Activated CD4-positive, CD25-positive, alpha-beta regulatory T cell (primary cell): ENCODE measurements at places on chromosomes 13 and 19.

DNA sequence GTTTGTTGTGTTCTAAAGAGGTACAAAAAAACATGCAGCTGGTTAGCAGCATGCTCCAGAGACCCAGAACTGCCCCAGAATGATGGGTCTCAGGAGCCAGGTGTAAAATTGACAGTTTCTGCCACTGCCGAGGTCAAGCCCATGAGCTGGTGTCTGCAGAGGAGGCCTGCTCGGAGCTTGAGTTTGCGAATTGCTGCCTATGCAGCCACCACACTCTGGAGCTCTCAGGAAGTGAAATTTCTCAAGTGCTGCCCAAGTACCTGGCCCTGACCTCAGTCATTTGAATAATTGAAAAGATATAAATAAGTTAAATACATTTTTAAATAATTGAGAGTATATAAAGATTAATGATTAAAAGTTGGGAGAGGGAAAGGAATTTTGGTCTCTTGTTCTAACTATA lies 66.4 kb downstream of the ZAR1L start:
- no peak for DNase-seq

- no peak for DNase-seq
Observed at GRCh38 chr19:5607318-5608275, 15.0 kb downstream of the SAFB2 start.

DNA sequence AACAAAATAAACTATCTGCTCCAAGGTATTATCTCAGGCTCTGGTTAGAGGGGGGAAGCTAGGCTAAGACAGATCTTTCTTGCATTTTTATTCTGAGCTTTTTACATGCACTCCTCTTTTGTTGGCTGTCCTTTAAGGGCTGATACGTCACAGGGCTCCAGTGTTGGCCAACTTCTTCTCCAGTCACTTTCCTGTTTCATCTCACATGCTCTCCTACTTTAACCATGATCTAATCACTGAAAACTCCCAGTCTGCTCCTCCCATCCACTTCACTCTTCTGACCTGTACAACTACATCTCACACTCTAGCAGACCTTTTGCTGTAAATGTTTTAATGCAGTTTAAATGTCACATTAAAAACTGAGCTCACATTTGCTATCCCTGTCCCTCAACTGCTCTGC lies 510.0 kb upstream of the KLF12 start:
- no peak for DNase-seq

DNA sequence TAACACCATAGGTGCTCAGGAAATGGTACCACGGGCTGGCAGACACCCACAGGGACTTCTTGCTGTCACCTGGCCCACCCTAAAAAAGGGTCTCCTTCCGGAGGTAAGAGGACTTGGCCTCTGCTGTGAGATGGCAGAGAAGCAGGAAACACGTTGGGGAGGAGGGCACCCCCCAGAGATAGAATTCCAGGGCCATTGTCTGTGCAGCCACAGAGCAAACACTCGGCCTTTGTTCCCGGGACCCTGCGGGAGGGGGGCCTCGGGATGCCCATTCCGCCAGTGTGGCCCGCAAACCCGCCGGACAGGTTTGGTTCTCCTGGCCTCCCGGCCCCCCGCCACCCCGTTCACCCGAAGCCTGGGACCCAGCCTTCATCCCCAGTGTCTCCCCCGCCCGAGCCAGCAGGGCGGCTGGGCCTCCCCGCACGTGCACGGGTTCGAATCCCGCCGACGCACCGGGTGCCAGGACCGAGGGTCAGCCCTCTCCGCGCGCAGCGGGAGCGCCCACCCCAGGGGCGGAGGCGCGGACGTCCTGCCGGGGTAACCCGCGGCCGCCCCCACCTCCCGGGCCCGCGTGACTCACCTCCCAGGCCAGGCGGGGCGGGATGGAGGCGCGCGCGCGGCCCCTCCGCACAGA lies 714 bp downstream of the PLPP2 start:
- DNase-seq: peak; percentile 15

DNA sequence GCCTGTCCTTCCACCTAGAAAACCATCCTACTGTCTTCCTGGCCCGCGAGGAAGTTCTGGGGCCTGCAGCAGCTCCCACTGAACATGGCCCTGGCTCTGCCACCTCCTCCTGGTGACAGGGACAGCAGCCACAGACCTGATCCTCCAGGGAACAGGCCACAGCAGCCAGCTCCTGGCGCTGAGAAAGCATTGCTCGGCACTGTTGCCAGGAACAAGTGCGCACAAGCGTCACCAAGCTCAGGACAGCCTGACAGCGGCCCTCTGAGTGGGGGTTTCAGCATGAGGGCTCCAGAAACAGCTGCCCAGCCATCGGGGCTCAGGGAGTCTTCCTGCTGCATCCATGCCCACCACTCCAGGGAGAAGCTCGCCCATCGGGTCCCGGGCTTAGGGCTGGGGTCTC lies 21.9 kb downstream of the AP3D1 start:
- no peak for DNase-seq

- DNase-seq: no peak
Observed at GRCh38 chr13:20570517-20570916, 3.6 kb downstream of the IFT88 start.

DNA sequence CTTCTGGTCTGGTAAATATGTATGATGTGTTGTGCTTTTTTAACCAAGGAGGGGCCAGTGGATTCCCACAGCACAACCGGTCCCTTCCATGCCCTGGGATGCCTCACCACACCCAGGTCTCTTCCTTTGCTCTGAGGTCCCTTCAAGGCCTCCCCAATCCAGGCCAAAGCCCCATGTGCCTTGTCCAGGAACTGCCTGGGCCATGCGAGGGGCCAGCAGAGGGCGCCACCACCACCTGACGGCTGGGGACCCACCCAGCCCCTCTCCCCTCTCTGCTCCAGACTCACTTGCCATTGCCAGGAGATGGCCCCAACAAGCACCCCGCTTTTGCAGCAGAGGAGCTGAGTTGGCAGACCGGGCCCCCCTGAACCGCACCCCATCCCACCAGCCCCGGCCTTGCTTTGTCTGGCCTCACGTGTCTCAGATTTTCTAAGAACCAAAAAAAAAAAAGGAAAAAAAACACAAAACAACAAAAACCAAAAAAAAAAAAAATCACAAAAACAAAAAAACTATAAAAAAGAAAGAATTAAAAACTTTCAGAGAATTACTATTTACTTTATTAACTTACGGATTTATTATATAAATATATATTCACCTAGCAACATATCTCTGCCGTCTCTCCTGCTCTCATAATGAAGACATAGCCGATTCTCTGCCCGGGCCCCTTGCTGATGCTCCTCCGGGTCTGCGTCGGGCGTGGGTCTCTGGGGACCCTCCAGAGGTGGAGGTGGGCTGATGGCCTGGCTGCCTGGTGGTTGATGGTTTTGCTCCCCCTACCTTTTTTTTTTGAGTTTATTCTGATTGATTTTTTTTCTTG lies 14.4 kb downstream of the CAPN12 start:
- DNase-seq: peak; percentile 71

GRCh38 chr13:79799059-79799867 lies 318.3 kb downstream of the NDFIP2 start:
- DNase-seq: no peak

DNA sequence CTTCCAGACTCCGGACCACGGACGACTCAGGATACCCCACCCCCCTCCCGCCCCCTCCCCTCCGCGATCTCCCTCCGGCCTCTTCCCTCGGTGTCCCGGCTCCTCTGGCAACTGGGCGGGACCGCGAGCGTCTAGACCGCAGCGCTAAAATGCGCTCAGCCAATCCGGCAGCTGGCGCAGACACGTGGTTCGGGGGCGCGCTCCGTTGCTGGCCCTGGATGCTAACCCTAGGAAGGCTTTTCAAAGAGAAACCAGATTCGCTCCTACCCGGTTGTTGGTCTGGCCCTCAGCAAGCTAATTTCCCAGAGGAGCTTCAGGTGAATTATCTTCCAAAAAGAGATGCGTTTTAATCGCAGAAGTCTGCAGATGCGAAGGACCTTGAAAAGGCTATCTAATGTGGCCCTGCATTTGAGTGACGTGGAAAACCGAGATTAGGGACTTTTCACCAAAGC lies at the start of gene DZIP1:
Gene DZIP1 (minus strand): TSS at position 106 of the 452 bp plus-strand sequence. CDS start 2,677 bp downstream, outside the sequence.
- DNase-seq: no peak

GRCh38 chr13:24313439-24313838 lies 4.1 kb downstream of the C1QTNF9 start:
- DNase-seq: no peak

DNA sequence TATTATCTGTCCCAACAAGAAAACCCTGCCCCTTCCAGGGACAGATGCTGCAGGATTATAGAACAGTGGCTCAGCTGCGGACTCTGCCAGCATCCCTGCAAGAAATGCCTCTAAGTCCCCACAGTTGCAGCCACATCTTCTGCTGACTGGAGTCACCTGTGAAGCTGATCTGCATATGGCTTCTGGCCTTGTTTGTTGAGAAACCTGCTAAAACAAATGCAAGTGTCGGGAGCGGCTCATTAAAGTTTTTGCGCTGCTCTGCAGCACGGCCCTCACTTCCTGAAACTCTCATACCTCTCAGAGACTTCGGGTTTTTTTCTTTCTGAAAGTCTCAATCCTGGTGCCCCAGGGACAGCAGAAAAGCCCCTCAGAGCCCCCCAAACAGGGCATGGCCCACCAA lies 725.0 kb downstream of the UQCRFS1 start:
- no peak for DNase-seq

DNA sequence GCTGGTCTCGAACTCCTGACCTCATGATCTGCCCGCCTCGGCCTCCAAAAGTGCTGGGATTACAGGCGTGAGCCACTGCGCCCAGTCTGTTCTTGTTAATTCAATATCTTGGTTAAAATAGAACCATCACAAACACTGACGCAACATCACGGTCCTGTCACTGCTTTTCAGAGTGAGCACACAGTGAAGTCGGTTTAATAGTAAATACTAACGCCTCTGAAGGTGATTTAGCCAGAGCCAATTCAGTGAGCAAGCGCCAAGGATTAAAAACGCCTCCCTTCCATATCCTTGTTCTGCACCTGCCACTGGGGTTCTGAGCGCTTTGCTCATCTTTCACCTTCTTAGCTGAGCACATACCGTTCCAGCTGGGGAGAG lies 30.3 kb downstream of the LAMP1 start:
- no peak for DNase-seq

GRCh38 chr13:44433863-44434765 lies 60.5 kb downstream of the SERP2 start:
- no peak for DNase-seq

- no peak for DNase-seq
Observed at GRCh38 chr19:18606281-18607225, at the start of gene CRLF1. TSS of gene CRLF1 (minus strand) at chr19:18606799. CDS start at chr19:18606656, 143 bp downstream.

GRCh38 chr19:39070888-39071287 lies 13.3 kb upstream of the ACP7 start:
- DNase-seq: no peak

DNA sequence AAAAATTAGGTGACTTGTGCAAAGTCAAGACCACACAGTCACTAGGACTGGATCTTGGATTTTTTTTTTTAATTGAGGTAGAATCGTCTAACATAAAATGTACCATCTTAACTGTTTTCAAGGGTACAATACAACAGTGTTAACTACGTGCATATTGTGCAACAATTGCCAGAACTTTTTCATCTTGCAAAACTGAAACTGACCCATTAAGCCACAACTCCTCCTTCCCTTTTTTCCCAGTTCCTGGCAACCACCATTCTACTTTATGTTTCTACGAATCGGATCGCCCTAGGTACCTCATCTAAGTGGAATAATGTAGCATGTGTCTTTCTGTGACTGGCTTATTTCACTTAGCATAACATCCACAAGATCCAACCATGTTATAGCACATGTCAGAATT lies 37.5 kb upstream of the POMP start:
- DNase-seq: no peak

GRCh38 chr19:49844138-49845095 lies 6.5 kb upstream of the PTOV1 start:
- DNase-seq: no peak

GRCh38 chr13:112259511-112259910 lies 116.6 kb upstream of the SPACA7 start:
- no peak for DNase-seq

- DNase-seq: no peak
Observed at GRCh38 chr13:113109151-113110047, 3.8 kb downstream of the F7 start.

DNA sequence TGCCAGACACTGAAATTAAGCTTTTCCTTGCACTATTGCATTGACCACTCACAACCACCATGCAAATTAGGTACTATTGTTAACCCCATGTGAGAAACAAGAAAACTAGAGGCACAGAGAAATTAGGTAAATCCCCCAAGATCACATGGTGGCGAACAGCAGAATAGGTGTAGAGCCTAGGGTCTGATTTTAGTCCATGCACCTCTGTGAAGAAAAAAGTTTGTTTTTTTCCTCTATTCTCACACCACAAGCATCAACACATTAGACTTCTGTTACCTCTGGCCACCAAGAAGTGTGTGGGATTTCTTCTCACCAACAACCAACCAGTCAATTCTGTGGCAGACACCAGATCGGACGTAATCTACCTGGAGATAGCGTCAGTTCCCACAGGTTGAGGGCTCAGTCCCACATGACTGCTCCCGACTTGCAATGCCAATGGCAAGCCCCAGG lies 391.9 kb downstream of the COG6 start:
- DNase-seq: no peak

DNA sequence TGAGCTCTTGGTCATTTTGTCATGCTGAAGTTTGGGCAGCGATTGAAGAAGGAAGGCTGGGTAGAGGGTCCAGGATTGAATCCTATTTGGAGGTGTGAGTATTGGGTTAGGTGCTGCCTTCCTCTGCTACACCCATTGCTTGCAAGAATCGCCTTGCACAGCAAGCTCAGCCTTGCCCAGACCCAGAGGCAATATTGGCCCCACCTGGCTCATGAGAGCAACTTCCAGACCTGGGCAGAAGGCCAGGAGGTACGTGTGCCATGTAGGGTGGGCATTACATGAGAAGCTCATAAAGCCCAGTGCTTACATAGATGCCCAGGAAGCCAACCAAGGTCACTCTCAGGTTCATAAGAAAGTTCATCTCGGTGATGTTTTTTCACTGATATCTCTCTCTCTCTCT lies 718.0 kb downstream of the EFNB2 start:
- DNase-seq: no peak

GRCh38 chr19:3369337-3370213 lies 3.2 kb downstream of the NFIC start:
- DNase-seq: no peak

DNA sequence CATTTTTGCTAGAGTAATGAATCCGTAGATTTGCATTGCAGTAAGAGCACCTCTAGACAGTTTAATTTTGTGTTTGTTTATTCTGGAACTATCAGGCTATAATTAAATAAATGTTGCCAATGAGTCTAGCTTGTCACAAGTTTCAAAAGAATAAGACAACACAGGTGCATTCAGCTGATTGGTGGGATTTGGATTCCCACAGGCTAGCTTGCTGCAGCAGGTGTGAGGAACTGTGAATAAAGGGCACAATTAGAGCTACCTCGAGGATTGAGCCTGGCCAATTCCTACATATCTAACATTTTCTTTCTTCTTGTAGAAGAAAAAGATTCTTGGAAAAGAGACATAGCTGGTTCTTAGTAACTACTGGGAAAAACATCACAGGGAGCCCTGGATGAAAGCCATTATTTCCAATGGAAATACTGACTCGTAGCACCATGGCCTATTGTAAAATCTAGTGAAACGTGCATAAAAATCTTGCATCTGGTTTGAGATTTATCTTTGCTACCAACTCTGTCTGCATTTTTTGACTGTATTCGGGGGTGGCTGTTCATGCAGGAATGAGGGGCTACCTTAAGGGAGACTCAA lies 360.9 kb downstream of the FGF9 start:
- DNase-seq: no peak

- DNase-seq: peak; percentile 66
Observed at GRCh38 chr19:45645631-45646344, 6.6 kb upstream of the EML2 start.

- DNase-seq: no peak
Observed at GRCh38 chr13:45439008-45439407, 20.8 kb upstream of the SLC25A30 start.

- no peak for DNase-seq
Observed at GRCh38 chr13:72100339-72100738, 233.3 kb upstream of the DACH1 start.

GRCh38 chr13:96792736-96793403 lies 201.4 kb downstream of the OXGR1 start:
- DNase-seq: no peak
